Epithelial cell of umbilical artery (primary cell): ENCODE measurements at places on chromosomes 7 and 10. TPM values are rescaled to one million over a fixed set of nuclear protein-coding genes. Genes with fewer than 3 reads are reported as not detected.

Gene CNPY1
- total RNA-seq = not detected in 2 replicates

Gene SKAP2
- total RNA-seq = 6.5 and 7.1 TPM in 2 replicates

Gene STK32C
- total RNA-seq = 6.4 and 12.7 TPM in 2 replicates

Gene STEAP2
- 5.8 and 12.8 TPM in 2 replicates for total RNA-seq

Gene UBTD1
- 30.9 and 50.0 TPM in 2 replicates for total RNA-seq

Gene ARHGAP12
- total RNA-seq = 29.2 and 35.7 TPM in 2 replicates

Gene COMTD1
- total RNA-seq = 11.2 and 15.9 TPM in 2 replicates

Gene UPK3B
- total RNA-seq = not detected in 2 replicates

Gene CAV2
- total RNA-seq = 150 and 198 TPM in 2 replicates

Gene ATP5F1C
- total RNA-seq = 382 and 408 TPM in 2 replicates

Gene COL17A1
- 0.65 and 1.4 TPM in 2 replicates for total RNA-seq

Gene CLDN3
- 0.30 and 0.32 TPM in 2 replicates for total RNA-seq

Gene SPDYE16
- not detected in 2 replicates for total RNA-seq

Gene SMIM30
- total RNA-seq = 59.1 and 73.6 TPM in 2 replicates

Gene ITGA8
- total RNA-seq = under 0.01 and 0.32 TPM in 2 replicates

Gene TNS3
- 12.9 and 21.4 TPM in 2 replicates for total RNA-seq

Gene CCL24
- total RNA-seq = not detected in 2 replicates

Gene VPS37D
- total RNA-seq = 2.9 and 4.2 TPM in 2 replicates

Gene MBL2
- not detected in 2 replicates for total RNA-seq

Gene LGI1
- not detected in 2 replicates for total RNA-seq

Gene EBLN1
- total RNA-seq = not detected in 2 replicates

Gene AVPI1
- total RNA-seq = 1.5 and 1.9 TPM in 2 replicates

Gene PDZD7
- total RNA-seq = 0.65 and 1.1 TPM in 2 replicates

Gene LMOD2
- total RNA-seq = not detected in 2 replicates

Gene ITPRID1
- not detected in 2 replicates for total RNA-seq

Gene MSMB
- total RNA-seq = not detected in 2 replicates

Gene NPY4R
- total RNA-seq = not detected in 2 replicates

Gene TMEM130
- total RNA-seq = under 0.01 TPM in 1 of 2 replicates, not detected in the other

Gene NPFFR1
- not detected in 2 replicates for total RNA-seq

Gene NUTM2A
- 0.15 TPM in 1 of 2 replicates, not detected in the other for total RNA-seq

Gene DPP6
- total RNA-seq = not detected in 2 replicates

Gene LLCFC1
- total RNA-seq = not detected in 2 replicates

Gene SFTPD
- total RNA-seq = not detected in 2 replicates

Gene PRSS2
- total RNA-seq = 0.76 TPM in 1 of 2 replicates, not detected in the other

Gene ANKRD30A
- total RNA-seq = not detected in 2 replicates

Gene CFTR
- total RNA-seq = not detected in 2 replicates

Gene HOXA4
- total RNA-seq = 0.30 and 0.32 TPM in 2 replicates

Gene GIMAP2
- 44.5 and 93.8 TPM in 2 replicates for total RNA-seq

Gene TUBAL3
- under 0.01 and 0.15 TPM in 2 replicates for total RNA-seq

Gene PIP
- not detected in 2 replicates for total RNA-seq

Gene C10orf67
- total RNA-seq = under 0.01 TPM in 1 of 2 replicates, not detected in the other

Gene TRUB1
- 22.1 and 26.6 TPM in 2 replicates for total RNA-seq

Gene DYDC2
- total RNA-seq = not detected in 2 replicates

Gene MUC3A
- not detected in 2 replicates for total RNA-seq

Gene GPR26
- total RNA-seq = not detected in 2 replicates

Gene FAM25C
- total RNA-seq = not detected in 2 replicates
